T-helper 2 cell (primary cell): ENCODE measurements at places on chromosomes 12 and 14.

GRCh38 chr14:65780566-65780965 lies 368.0 kb downstream of the FUT8 start:
- no peak for DNase-seq

DNA sequence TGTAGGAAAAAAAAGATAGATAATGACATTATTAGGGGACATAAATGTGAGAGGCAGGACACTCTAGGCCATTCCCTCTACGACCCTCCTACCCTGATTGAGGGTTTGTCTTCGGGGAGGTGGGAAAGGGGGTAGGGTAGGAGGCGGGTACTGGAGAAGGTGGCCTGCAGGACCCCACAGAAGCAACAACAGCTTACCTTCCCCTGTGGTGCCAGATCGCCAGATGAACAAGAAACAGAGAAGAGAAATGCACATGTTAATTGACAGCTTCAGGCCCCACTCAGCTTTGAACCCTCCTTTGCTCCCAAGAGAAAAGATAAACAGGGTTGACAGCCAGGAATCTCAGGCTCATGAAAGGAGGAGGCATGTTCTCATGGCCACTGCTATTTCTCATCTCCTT lies 4.8 kb downstream of the PHB2 start:
- DNase-seq: no peak

GRCh38 chr12:95959107-95959506 lies 16.0 kb downstream of the AMDHD1 start:
- no peak for DNase-seq

DNA sequence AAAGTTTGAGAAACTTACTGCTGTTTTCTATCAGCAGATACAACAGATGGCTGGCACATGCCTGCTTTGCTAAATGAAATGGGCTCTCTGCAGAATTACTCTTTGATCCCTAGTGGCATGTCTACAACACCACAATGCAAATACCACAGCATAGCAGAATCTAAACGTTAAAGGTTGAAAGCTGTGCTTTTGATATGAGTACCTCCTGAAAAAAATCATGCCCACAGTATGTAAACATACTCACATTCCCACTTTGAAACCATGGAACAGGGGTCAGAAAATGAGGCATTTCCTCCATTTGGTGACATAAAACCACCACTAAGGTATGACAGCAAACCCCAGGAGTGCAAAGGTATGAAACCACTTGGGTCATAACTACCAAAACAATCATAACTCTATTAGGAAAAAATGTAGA lies 7.5 kb downstream of the WIF1 start:
- no peak for DNase-seq

- DNase-seq: no peak
Observed at GRCh38 chr12:122981036-122981471, 573 bp downstream of the ARL6IP4 start.

DNA sequence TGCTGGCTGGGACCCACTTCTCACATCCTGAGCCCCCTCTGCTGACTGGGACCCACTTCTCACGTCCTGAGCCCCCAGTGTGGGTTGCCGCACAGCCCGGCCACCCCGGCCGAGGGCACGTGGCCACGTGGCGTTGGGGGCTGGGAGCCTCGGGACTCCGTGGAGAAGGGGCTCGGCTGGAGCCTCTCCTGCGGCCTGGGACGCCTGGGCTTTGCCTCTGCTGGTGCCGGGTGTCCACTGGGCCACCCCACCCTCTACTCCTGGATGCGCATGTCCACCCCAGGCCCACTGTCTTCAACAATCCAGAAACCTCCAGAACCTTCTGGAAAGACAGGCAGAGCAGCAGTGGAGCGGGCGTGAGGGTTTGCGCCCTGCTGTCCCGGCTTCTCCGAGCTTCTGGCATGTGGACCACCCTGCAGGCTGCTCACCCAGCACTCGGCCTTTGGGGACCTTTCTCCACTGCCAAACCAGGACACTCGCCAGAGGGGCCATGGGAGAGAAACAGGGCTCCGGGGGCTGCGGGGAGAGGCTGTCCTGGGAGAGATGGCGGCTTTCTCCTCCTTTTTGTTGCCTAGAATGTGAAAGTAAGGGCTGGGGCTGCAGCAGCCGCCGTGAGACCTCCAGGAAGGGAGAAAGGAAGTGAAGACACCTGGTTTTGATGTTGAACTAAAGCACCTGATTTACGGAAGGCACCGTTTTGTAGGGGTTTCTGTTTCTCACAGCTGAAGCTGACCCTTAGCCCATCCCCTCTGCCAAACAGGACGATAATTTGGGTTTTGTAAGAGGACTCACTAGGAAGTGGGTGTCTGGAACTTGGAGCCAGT lies 30.0 kb downstream of the NOC4L start:
- DNase-seq: no peak
